ENCODE measurements at places on chromosomes 1 and 21.

DNA sequence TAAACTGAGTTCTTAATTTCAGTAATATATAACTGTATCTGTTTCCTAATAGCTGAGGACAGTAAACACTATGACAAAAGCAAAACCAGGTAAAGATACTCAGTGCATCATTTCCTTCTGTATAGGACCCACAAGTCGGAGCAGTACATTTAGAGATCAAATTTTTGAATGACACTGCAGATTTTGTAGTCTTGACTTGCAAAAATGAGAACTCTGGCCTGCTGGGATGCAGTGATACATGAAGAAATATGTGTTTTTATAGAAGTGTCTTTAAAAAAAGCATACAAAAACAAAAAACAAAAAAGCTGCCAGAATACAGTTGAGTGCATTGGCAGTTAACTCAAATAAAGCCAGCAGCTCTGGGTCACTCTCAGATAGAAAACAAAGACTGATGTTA lies 19.0 kb downstream of the GART start:
- DNase-seq: no peak

DNA sequence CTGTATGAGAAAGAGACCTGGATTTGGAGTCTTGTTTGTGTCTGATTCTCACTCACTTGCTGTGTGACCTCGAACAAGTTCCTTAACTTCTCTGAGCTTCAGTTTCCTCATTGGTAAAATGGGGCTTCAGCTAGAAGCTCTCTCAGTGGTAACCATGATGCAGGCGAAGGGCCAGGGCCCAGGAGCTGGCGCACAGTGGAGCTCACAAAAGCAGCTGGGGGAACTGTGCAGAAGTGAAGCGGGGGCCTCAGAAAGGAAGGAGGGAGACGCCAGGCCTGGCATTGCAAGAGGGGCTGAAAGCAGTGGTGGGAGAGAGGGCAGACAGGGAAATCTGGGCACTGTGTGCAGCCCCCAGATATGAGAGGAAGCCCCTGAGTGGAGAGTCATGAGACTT lies 88.9 kb upstream of the RUNX3 start:
- no peak for DNase-seq

DNA sequence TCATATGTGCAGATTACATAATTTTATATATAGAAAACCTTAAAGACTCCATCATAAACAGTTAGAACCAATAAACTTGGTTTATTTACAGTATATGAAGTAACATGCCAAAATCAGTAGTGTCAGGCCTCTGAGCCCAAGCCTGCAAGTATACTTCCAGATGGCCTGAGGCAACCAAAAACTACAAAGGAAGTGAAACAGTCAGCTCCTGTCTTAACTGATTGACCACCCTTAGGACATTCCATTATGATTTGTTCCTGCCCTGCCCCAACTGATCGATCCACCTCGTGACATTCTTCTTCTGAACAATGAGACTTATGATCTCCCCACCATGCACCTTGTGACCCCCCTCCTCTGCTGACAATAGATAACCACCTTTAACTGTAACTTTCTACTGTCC lies 630.3 kb downstream of the AMY1C start:
- DNase-seq: no peak

DNA sequence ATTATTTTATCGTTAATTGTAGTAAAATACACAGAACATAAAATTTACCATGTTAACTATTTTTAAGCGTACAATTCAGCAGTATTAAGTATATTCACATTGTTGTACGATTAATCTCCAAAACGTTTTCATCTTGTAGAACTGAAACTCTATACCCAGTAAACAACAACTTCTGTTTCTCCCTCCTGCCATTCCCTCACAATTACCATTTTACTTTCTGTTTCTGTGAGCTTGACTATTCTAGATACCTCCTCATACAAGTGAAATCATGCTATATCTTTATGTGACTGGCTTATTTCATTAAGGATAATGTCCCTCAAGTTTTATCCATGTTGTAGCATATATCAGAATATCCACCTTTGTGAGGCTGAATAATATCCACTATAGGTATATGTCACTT lies 156.8 kb downstream of the ST6GALNAC3 start:
- DNase-seq: no peak

DNA sequence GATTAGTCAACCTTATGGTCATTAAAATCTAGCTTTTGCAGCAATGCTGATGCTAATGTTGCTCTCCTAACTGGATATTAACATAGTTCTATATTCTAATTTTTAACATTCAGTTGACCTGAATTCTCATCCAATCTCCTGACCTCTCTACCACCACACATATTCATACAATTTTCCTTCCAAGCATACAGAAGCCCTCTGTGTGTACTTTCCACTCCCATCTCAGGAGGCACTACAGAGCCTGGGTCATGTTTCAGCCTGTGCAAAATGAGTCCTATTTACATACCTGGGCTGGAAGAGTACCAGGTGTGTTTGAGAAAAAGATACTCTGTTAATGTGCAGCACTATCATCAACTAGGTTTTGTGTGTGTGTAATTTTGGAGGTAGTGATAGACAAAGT lies 486.3 kb downstream of the NEGR1 start:
- no peak for DNase-seq

GRCh38 chr21:15825700-15826099 lies 95.9 kb downstream of the USP25 start:
- DNase-seq: no peak

- no peak for DNase-seq
These were observed 3.6 kb downstream of the KIF2C start for GRCh38 chr1:44743211-44743610.

- no peak for DNase-seq
These were observed 67.4 kb downstream of the ARHGEF10L start for GRCh38 chr1:17606826-17607440.

GRCh38 chr21:45629046-45629981 lies 14.2 kb upstream of the PCBP3 start:
- no peak for DNase-seq

- no peak for DNase-seq
These were observed 20.3 kb downstream of the PDC start for GRCh38 chr1:186440584-186440983.

DNA sequence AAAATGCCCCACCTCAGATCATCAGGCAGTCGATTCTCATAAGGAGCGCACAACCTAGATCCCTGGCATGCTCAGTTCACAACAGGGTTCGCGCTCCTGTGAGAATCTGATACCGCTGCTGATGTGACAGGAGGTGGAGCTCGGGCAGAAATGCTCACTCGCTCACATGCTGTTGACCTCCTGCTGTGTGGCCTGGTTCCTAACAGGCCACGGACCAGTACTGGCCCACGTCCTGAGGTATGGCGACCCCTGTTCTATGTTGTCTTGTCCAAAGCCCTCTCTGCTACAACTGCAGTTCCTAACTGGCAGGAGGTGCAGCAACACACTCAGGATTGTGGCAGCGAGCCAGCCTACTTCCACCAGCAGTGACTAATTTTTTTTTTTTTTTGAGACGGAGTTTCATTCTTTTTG lies 70.6 kb downstream of the CLSTN1 start:
- DNase-seq: no peak

GRCh38 chr1:248303324-248303723 lies at the start of gene OR2T12:
OR2T12 (minus strand) TSS chr1:248303424; CDS start chr1:248295578, 7,846 bp downstream.
- DNase-seq: no peak

GRCh38 chr1:222814536-222815439 lies at the start of gene DISP1:
DISP1 (plus strand) TSS chr1:222815039; CDS start chr1:222942824, 127,785 bp downstream.
- peak; percentile 42 for DNase-seq

GRCh38 chr1:198669023-198669698 lies 30.3 kb downstream of the PTPRC start:
- DNase-seq: no peak

GRCh38 chr21:43719748-43720538 lies 1.0 kb downstream of the PDXK start:
- no peak for DNase-seq

GRCh38 chr1:201530741-201531531 lies 8.0 kb upstream of the NAV1 start:
- no peak for DNase-seq

DNA sequence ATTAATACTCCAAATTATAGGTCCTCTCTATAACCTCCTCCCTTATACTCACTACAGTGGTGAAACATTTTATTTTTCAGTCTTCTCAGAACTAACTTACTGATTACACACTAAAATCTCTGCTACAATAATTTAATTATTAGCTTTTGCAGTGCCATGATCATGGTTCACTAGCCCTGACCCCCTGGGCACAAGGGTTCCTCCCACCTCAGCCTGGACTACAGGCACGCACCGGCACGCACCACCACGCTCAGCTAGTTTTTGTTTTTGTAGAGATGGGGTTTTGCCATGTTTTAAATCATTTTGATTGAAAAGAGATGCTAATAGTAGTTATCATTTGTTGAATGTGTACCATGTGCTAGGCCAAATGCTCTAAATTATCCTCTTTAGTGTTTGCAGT lies 6.3 kb downstream of the PATJ start:
- no peak for DNase-seq

DNA sequence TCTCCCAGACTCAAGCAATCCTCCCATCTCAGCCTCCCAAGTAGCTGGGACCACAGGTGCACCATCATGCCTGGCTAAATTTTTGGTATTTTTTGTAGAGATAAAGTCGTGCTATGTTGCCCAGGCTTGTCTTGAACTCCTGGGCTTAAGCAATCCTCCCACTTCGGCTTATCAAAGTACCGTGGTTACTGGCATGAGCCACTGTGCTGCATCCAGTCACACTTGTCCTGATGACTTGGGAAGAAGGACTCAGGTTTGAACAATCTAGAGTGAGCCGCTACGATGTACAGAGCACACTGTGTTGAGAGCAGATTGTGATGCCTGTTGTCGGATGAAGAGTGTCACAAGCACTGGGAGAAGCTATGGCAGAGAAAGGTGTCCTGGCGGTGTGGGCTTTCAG lies 27.2 kb downstream of the RNF187 start:
- DNase-seq: no peak

GRCh38 chr1:178551307-178551706 lies 38.4 kb downstream of the TEX35 start:
- DNase-seq: no peak

GRCh38 chr1:98288494-98288893 lies 367.7 kb upstream of the DPYD start:
- DNase-seq: no peak

DNA sequence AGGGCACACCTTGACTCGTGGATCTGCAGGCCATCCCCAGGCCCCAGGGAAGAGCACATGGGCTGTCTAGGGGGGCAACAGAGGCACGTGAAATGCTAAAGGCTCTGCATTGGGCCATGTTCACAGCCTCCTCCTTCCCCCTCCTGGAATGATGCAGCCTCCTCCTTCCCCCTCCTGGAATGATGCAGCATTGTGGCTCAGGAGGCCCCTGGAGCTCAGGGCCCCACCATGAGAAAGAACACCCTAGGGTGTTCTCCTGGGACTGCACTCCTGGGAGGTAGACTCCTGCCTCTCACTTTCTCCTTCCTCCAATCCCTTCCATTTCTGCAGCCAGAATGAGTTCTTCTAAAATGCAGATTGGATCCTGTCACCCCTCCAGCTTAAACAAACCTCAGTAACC lies 1.5 kb upstream of the IGFN1 start:
- DNase-seq: no peak

DNA sequence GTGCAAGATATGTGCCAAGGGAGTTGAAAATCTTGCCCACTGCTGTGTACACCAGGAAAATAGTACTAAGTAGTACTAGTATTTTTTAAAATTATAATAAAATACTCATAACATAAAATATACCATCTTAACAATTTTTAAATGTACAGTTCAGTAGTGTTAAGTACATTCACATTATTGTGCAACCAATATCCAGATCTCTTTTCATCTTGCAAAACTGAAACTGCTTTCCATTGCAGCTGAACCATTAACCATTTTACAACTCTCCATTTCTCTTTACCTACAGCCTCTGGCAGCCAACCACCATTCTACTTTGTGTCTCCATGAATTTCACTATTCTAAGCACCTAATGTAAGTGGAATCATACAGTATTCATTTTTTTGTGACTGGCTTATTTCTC lies 19.3 kb upstream of the RAB3GAP2 start:
- DNase-seq: no peak

DNA sequence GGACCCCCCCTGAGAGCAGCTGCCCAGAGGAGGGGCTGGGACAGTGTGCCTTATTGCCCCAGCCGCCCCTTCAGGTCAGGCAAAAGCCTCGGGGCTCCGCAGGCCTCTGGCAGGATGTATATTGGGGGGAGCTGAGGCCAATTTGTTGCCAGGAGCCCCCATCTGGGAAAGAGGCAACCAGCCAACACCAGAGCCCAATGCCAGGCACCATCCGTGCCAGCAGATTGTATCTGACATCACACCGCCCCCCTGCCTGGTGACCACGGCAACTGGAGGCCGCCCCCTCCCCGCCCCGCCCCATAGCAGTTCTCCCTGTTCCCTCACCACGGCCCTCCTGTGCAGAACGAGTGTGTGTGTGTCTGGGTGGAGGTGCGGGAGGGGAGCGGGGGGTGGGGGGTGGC lies 3.6 kb upstream of the PLEKHG5 start:
- DNase-seq: no peak

DNA sequence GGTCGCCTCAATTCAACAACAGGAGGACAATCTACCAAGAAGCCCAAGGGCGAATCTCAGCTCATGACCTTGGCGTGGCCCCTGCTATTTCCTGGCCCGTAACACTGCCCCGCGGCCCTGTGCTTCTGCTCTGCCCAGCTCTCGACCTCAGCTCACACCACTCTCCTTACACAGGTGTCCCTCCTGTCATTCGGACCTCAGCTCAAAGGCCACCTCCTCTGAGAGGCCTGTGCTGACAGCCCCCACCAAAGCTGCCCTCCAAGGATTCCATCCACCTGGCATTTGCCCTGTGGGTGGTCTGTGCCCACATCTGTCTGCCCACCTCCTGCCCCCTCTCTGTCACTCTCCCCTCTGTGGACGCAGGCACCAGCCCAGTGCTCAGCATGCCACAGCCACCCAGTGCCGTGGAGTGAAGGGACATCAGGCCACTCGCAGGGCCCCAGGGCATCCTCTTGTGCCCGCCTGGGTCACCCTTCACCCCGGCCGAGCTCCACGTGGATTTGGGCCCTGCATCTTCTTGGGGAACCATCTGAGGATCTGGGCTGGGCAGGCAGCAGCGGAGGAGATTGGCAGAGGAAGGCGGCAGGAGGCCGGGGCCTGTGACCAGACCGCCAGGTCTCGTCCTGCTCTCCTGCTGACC lies 70.3 kb downstream of the DHRS3 start:
- no peak for DNase-seq
